Renal pelvis (tissue), 12 donors: ENCODE measurements at places on chromosomes 3 and 15.

DNA sequence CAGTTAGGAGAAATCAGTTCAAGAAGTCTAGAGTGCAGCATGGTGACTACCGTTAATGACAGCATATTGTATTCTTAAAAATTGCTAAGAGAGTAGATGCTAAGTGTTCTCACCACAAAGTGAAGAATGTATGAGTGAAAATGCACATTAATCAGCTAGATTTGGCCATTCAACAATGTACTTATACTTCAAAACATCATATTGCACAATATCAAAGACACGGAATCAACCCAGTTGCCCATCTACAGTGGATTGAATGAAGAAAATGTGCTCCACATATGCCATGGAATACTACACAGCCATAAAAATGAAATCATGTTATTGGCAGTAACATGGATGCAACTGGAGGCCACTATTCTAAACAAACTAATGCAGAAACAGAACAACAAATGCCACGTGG lies 119.9 kb upstream of the NDN start:
- no peak for DNase-seq

GRCh38 chr15:65829130-65829764 lies 37.2 kb upstream of the DENND4A start:
- peak; percentile 33 for DNase-seq

- DNase-seq: no peak
Observed at GRCh38 chr3:124455891-124456290, 274.4 kb upstream of the UMPS start.

- DNase-seq: no peak
Observed at GRCh38 chr3:185585518-185585858, 607 bp upstream of the SENP2 start.

DNA sequence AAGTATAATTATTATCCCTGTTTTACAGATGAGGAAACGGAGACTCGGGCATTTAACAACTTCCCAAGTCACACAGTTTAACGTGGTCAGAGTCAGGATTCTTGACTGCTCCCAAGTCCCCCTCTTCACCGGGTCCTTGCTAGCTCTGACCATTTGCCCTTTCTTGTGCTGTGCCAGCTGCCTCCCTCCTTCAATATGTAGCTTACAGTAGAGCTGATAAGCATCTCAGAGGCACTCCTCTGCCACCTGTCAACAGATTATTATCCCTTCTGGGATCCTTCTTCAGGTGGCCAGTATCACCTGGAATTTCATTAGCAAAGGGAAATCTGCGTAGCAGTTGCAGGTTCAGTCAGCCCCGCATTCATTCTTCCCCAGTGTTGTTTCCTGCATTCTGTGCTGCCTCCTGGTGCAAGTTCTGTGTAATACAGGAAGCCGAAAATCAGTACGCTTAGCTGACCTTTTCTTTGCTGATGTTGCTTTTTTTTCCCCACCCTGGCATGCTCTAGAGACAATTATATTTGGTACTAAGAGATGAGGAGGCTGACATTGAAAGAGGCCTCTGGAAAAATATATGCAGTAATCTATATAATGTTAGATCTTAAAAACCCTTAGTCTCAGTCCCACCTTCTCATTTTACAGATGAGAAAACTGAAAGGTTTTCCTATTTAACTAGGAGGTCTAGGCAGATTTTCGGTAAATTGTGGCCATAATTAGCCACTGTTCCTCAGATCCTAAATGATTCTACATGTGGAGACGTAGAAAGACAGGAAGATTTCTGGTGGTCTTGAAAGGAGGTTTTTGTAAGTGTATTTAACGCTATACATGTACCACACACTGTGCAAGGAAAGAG lies 24.8 kb downstream of the TMOD2 start:
- peak; percentile 36 for DNase-seq

- DNase-seq: no peak
Observed at GRCh38 chr3:147809206-147809605, 400.0 kb downstream of the ZIC1 start.

GRCh38 chr3:34292605-34293300 lies 494.3 kb downstream of the PDCD6IP start:
- no peak for DNase-seq

DNA sequence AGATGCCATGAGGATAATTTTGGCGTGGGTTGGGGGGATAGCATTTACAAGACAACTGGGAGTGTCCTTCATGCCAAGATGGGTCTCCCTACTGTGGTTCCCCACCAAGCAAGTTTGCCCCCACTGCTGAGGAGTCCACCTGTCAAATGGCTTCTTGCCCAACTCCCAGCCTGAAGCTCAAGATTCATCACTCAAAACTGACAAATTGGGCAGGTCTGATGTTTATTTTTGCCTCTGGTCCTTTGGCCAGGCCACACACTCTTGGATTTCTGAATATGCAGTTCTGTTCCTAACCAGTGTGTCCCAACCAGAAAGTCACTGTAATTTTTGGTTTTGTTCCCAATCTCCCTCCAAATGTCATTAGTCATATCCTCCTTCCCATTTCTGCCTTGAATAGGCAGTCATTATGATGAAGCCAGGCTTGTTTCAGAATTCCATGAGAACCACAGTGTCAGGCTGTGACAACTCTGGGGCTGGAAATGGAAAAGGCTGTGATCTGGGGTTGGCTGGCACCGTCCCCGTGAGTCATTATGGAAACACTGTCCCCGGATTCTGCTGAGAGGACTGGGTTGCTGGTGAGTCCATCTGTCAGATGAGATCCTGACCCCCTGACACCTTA lies 29.3 kb upstream of the MEF2A start:
- no peak for DNase-seq

- no peak for DNase-seq
Observed at GRCh38 chr15:71103102-71103676, 12.1 kb upstream of the THSD4 start.
